ENCODE measurements at places on chromosomes 7 and 10.

DNA sequence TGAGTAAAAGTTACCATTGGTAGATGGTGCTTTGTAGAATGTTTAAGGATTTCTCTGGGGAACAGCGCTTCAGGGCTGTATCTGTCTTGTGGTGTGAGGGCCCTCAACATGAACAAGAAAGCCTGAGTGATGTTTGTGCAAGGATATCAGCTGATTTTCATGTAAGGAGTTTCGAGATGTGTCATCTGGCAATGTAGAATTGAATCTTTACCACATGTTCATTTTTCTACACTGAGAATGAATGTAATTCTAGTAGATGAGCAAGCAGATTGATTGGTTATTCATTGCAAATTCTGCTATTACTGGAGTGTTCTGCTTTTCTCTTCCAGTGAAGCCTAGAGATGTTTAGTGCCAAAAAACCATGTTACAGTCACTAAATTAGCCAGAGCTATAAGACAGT lies 87.7 kb downstream of the ST7 start:
- DNase-seq: no peak

DNA sequence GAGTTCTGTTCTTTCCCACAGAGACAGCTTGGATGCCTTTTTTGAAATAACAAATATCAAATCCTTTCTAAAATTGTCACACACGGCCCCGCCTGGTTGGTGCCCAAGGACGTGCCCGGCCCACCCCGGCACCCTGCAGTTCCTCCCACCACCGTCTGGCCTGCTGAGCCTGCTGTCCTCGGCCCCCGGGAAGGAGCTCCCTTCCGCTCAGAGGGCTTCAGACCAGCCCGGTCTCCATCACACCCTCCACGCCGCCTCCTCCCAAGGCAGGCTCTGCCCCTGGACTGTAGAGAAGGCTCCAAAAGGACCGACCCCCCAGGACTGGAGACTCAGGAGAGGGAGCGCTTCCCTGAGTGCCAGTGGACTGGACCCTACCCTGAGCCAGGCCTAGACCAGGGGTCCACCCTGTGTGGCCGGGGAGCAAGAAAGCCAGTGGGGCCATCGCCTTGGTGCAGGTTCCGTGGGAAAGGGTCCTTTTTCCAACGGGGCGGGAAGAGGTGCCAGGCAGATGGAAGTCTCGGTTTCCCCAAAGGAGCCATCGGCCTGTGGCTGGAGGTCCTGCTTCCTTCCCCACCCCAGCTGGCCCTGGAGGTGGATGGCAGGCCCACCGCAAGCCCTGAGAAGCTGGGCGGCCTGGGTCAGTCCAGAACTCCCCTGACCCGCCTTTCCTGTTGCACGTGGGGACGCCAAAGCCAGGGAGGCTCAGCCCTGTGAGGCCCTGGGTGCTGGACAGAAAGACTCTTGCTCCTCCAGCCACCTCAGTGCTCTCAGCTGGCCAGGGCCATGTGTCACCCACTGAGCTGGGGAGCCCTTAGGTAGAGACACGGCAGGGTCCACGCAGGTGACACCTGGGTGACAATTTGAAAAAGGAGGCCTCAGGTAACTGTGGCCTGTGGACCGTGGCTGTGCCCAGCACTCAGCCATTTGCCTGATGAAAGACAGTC lies 69.8 kb downstream of the PWWP2B start:
- no peak for DNase-seq

DNA sequence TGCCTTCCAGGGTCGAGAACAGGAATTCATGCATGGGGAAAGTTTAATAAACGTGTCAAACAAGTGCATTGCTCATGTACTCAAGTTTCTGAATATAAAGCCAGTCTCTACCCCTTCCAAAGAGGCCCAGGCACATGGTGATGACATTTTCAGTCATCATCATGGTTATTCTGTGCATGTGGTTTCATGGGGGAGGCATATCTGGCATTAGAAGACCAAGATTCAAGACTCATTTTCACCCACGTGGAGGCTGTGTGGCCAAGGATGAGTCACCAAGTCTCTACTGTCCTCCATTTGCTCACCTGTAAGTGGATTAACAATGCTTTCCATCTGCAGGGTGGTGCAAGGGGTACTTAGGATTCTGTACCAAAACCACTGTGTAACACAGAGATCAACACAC lies 34.0 kb upstream of the CNPY1 start:
- DNase-seq: peak; percentile 22

DNA sequence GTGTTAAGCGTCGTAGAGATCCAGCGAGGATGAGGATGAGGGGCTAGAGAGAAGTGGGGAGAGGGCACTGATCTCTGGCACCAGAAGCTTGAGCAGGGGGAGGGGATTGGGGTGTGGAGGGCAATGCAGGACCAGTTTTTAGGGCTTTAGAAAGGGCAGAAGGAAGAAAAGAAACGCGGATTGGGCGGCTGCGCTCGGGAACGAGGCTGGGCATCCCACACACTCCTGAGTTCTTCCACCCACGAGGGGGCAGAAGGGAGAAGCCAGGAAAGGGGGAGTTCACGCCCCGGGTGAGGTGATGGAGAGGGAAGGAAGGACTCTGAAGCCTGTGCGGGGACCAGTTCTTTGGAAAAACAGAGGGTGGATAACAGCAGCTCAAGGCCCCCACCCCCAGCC lies 6.1 kb upstream of the VGF start:
- no peak for DNase-seq

GRCh38 chr7:48575516-48575915 lies 348.8 kb upstream of the CDC14C start:
- no peak for DNase-seq

- no peak for DNase-seq
Observed at GRCh38 chr7:40311307-40311706, 176.5 kb downstream of the SUGCT start.

GRCh38 chr7:113873554-113874151 lies 45.2 kb downstream of the PPP1R3A start:
- no peak for DNase-seq

- DNase-seq: no peak
Observed at GRCh38 chr7:97155897-97156418, 38.5 kb downstream of the SDHAF3 start.

DNA sequence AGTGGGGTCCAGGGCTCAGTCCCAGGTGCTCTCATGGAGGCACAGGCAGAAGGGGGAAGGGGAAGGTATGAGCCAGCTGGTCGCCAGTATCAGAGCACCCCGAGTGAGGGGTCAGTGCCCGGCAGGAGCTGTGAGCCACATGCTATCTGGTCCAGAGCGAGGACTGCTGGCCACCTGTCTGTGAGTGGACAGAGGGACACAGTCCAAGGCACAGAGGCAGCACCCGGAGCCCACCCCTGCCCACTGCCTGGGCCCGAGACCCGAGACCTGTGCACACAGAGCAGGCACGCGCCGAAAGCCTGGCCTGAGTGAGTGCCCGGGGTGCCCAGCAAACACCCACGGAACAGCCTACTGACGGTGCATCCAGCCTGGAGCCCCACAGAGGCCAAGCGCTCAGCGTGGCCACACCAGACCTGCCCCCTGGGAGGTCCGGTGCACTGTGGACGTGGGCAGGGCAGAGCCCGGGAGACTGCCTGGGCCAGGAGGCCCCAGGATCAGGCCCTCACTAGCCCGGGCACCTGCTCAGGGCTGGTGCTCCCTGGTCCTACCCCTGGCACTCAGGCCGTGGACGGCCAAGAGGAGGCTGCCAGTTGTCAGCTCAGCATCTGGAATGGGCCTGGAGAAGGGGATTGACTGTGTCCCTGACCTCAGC lies 29.4 kb downstream of the ADGRA1 start:
- no peak for DNase-seq

GRCh38 chr7:139735912-139736595 lies 41.7 kb downstream of the HIPK2 start:
- no peak for DNase-seq

- no peak for DNase-seq
Observed at GRCh38 chr10:75402486-75403143, 1.1 kb upstream of the ZNF503 start.

DNA sequence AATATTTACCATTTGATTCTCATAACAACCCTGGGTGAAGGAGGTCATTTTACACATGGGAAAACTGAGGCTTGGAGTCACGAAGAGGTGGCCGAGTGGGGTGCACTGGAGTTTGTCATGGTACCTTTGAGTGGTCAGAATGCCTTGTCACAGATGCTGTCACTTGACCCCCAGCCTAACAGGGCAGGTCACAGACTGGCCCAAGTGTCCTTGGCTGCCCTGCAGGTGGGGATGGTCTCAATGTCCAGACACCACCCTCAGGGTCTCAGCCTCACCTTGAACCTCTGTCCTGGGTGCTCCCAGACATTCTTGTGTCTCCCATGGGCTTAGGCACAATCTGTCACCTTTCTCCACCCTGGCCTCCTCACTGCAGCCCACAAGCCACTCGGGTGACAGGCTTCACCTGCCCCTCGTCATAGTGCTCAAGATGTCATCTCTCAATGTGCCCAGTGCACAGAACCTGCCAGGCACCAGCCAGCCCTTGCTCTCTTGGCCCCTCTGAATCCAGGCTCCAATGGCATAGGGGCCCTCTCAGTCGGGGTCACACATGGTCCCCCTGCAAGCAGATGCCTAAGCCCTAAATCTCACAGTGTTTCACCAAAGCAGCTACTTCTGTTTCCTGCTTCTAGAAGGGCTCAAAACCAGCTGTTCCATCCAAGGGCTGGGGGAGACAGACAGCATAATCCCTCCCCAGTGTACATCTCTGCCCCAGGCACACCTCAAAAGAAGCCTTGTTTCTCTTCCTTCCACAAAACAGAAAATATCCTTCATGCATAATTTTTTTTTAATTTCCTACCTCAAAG lies 76.8 kb upstream of the NANOS1 start:
- DNase-seq: no peak

GRCh38 chr10:130498042-130498441 lies 361.9 kb downstream of the GLRX3 start:
- no peak for DNase-seq

DNA sequence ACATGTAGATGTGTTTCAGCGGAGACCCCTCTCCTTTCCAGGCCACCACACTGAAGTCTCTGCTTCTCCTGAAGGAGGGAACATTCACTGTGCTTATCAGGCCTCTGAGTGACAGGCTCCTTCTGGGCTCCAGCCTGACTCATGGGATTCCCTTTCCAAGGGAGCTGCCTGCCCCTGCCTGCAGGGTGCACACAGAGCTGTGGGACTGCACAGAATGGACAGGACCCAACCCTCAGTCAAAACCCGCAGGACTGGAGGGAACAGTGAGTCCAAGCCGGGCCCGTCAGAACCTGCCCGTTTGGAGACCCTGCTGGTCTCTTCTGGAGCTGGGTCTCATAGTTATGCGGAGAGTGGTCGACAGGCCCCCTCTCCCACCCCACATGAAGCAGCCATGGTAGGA lies 32.6 kb downstream of the PLAC9 start:
- DNase-seq: no peak

GRCh38 chr10:15209827-15210509 lies 41.5 kb upstream of the NMT2 start:
- peak; percentile 77 for DNase-seq

DNA sequence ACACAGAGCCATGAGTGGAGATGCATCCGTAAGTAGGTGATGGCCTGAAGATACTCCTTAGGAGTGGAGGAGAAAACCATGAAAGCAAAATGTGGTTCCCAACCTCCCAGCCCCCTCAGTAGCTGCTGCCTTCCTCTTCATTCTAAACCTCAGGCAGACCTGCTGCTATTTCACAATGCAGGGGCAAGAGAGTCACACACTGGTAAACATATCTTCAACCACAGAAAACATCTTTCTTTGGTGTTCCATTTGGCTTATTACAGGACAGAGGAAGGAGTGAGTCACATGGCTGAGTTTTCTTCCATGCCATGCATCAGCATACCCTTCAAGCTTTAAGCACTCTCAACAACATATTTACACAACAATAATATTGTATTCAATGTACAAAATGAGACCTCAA lies 342.1 kb downstream of the BMPER start:
- no peak for DNase-seq

DNA sequence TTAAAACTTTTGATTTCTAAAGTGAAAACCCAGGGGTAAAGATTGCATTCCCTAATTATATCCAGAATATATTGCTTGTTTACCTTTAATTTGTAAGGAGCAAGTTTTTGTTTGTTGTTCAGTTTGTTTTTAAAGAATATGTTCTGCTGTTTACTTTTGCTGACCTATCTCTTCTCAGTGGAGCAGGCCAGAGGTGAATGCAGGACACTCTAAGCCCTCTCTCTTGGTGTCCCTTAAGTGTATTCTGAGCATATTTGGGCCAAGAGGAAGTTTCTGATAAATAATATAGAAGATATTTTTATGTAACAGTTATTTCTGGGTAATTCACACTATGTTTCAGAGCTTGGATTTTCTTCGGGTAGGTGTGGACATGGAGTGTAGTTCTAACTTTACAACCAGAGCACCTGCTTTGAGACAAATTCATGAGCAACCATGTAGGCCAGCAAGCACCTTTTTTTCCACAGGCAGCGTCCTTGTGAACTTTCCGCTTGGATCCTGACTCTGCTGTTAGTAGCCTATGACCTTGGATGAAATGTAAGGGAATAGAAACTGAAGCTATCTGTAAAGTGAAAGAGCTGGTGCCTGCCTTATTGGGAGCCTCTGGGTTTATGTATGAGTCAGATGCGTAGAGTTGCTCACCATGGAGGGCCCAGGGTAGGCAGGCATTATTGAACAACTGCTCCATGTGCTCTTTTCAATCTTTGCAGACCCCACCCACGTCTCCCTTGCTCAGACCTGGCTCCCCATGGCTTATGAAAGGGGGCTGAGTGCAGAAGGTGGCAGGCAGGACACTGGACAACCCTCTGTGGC lies 16.1 kb downstream of the OGDH start:
- no peak for DNase-seq

DNA sequence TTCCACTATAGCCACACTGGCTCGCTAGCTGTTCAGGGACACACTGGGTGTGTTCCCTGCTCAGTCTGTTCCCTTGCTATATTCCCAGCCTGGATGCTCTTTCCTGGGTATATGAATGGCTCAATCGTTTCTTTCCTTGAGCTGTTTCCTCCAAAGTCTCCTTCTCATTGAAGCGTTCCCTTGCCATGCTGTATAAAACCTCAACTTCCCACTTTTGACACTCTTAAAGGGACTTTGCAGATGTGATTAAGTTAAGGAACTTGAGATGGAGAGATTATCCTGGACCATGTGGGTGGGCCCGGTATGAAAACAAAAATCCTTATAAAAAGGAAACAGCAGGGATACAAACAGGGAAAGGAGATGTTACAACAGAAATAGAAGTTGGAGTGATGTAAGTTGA lies 973.1 kb downstream of the LRMDA start:
- DNase-seq: no peak

- DNase-seq: peak; percentile 61
Observed at GRCh38 chr10:79374312-79375191, 27.3 kb downstream of the PPIF start.

DNA sequence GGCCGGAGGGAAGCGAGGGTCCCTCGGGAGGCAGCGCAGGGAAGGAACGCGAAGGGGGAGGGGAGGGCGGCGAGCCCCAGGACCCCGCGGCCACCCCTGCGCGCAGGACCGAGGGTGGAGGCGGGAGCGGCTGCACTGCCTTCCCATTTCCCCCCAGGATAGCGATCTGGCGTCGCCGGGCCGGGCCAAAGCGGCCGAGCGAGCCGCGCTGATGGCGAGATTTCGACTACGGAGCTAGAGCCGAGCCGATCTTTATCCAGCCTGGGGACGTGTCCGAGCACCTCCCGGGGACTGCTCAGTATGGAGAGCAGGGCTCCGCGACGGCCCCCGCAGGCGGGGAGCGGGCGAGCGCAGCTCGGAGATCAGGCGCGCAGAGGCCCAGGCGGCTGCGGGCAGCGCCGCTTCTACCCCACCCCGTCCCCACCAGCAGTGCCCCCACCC lies 590 bp upstream of the CRTAC1 start:
- DNase-seq: no peak

All from stimulated activated CD4-positive, alpha-beta T cell treated with anti-CD3 and anti-CD28 coated beads, TNF-alpha, amount 100 ng/mL, for 48 hours (primary cell).